ENCODE measurements at places on chromosomes 1 and 21.

DNA sequence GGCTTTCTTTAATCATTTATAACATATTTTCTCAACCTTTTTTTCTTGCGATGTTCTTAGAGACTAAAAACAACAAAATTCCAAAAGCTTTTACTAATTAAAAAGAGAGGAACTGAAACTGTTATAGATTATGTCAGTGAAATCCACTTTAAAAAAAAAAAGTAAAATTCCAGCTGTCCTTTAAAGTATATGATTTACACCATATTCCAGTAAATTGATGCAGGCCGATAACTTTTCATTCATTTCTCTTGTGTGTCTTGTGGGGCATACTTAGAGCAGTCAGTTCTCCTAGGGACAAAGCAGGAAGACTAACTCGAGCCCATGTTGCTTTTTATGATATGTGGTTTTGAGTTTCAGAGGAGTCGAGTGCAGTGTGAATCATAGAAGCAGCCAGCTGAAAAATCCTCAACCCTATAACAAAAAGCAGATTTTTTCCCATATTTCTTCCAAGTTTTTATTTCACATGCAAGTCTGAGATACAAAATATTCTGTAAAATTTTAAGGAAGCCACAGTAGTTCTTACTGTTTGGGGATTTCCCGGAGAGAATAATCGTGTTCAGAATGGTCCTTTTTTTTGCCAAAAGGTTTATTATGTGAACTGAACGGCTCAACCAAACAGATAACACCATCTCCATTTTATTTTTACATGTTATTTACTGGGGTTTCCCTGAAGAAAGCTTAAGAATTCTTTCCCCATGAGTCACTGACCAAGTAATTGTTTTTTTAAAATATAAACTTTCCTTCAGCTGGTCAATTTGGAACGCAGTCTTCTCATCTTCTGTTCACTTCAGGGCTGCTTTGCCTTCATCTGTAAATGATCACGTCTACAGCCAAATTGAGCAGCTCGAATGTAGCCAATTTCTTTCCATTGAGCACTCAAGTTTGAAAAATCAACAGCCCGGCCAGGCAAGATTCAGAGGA, 77.0 kb upstream of the C1orf105 start:
- DNase-seq, result no peak

DNA sequence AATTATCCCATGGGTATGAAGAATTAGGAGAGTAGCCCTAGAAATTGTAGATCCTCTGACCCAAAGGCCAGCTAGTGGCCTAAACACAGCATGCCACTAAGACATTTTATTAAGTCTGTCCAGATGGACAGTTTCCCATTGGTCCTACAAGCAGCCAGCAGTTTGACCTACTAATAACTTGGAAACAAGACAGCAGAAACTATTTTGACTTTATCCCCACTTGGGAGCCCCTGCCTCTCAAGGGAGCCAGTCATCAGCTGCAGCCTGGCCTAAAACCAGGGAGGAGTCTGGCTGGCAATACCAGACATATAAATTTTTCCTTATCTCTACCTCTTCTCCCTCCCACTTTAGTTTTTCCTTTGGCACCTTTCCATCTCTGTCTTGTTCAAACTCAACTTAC, 222.6 kb upstream of the KCTD3 start:
- no peak for DNase-seq

DNA sequence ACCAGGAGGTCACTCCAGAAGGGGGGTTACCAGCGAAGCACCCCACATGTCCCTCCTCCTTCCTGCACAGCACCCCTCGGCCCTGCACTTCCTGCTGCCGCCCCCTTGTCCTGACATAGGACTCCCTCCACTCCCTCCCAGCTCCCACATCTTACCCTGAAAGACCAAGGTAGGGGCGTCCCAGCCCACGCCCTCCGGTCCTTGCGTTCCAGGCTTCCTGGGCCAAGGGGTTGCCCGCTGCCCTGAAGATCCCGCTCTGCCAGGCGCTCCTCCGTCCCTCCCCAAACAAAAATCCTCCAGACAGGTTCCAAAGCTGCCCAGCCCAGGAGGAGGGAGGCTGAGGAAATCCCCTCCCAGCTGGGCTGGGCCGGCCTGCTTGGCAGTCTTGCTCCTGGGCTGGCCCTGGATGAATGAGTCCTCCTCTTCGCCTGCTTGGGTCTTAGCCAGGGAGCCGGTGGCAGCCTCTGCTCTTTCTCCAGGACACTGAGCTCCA, at the start of gene RHBDL2:
Gene RHBDL2 (minus strand): TSS at position 304 of the 493 bp plus-strand sequence. CDS start 22,618 bp downstream, outside the sequence.
- no peak for DNase-seq

- no peak for DNase-seq
Observed at GRCh38 chr1:14921057-14921456, 232.5 kb upstream of the TMEM51 start.

GRCh38 chr1:94612525-94613204, 71.1 kb upstream of the F3 start:
- DNase-seq, result no peak

GRCh38 chr1:94755675-94756074, 64.5 kb upstream of the SLC44A3 start:
- no peak for DNase-seq

GRCh38 chr1:201268604-201269151, 14.6 kb upstream of the PKP1 start:
- DNase-seq, result no peak

DNA sequence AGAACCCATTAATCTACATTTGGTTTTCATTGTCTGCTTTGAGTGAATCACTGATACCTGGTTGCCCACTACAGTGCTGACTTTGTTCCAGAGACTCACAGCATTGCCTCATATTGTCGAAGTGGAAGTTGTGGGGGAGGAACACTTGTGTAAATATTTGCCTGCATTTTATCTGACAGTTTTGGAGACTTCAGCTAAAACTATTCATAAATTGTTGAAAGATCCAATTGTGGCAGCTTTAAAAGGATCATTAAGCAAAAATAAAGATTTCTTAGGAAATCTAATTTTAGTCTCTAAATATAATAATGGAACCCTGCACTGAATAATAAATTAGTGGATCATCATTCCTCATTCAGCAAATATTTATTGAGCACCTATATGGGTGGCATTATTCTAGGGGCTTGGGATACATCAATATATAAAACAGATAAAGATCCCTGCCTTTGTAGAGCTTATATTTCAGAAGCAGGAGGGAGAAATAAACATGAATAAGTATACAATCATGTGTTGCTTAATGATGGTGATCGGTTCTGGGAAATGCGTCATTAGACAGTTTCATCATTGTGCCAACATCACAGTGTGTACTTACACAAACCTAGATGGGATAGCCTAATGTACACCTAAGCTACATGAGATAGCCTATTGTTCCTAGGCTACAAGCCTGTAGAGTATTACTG, 73.5 kb downstream of the OSBPL9 start:
- DNase-seq, result no peak

- DNase-seq, result peak; percentile 83
Observed at GRCh38 chr1:19715334-19716203, 50.9 kb downstream of the HTR6 start.

GRCh38 chr1:239250353-239251035, 135.9 kb upstream of the CHRM3 start:
- no peak for DNase-seq

GRCh38 chr1:240597153-240597745, 14.7 kb downstream of the GREM2 start:
- no peak for DNase-seq

GRCh38 chr1:70101231-70101630, 104.1 kb downstream of the LRRC40 start:
- no peak for DNase-seq
